Tibial artery (tissue), 4 donors: ENCODE measurements at places on chromosomes 7 and 10.

- peak; percentile 48 for DNase-seq
These were observed 98.3 kb downstream of the TMEM130 start for GRCh38 chr7:98771519-98771918.

GRCh38 chr7:46210467-46210866 is 289.4 kb upstream of the IGFBP3 start:
- DNase-seq, result no peak

- peak; percentile 32 for DNase-seq
These were observed at the start of gene JAKMIP3 for GRCh38 chr10:132065491-132066105. Gene JAKMIP3 (plus strand): TSS chr10:132065946. CDS start chr10:132104809, 38,863 bp downstream.

- DNase-seq, result no peak
These were observed 259.5 kb downstream of the GRID1 start for GRCh38 chr10:86107131-86107530.

DNA sequence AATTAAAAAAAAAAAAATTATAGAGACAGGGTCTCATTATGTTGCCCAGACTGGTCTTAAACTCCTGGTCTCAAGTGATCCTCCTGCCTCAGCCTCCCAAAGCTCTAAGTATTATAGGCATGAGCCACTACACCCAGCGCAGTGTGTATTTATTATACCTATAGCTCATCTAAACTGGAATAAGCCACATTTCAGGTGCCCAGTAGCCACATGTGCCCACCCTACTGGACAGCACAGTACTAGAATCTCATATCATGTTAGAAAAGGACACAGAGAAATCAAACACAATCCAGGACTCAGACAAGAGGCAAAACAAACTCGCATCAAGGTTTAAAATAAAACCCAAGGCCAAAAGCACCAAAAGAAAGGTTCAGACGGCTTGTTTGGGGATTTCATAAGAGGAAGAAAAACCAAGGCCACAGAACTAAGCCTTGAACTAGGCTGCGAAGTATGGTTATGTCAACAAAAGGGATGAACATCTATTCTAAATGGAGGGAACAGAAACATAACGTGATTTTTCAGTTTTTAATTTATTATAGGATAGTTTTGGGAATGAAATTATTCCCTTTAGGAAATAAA is 32.3 kb downstream of the SLC16A9 start:
- no peak for DNase-seq

DNA sequence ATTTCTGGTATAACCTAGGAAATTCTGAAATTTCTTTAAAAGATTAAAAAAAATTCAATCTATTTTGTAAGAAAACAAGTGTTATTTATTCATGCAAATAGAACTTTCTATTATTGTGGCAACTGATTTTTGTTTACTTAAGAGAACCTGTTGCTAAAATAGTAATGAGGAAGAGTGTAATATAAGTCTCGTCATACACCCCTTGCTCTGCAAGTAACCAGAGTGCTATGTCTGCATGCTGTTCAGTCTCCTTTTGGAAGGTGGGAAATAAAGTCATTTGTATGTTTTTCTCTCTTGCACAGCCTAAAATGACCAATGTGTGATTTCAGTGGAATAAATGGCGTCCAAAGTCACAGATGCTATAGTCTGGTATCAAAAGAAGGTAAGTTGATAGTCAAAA is 41.3 kb downstream of the PHTF2 start:
- DNase-seq, result no peak

GRCh38 chr10:89644967-89645741 is at the start of gene PANK1:
Gene PANK1 (minus strand): TSS chr10:89645242. CDS start chr10:89644891, 351 bp downstream.
- DNase-seq, result peak; percentile 85

- no peak for DNase-seq
These were observed 54.6 kb upstream of the PITRM1 start for GRCh38 chr10:3226960-3227744.

- DNase-seq, result no peak
These were observed 457.9 kb upstream of the TPK1 start for GRCh38 chr7:145293754-145294153.

GRCh38 chr7:30176463-30177109 is 41.8 kb downstream of the MTURN start:
- no peak for DNase-seq

- no peak for DNase-seq
These were observed 518.0 kb downstream of the REEP3 start for GRCh38 chr10:64039198-64039597.

- DNase-seq, result no peak
These were observed 595 bp upstream of the SUN1 start for GRCh38 chr7:831596-832166.

DNA sequence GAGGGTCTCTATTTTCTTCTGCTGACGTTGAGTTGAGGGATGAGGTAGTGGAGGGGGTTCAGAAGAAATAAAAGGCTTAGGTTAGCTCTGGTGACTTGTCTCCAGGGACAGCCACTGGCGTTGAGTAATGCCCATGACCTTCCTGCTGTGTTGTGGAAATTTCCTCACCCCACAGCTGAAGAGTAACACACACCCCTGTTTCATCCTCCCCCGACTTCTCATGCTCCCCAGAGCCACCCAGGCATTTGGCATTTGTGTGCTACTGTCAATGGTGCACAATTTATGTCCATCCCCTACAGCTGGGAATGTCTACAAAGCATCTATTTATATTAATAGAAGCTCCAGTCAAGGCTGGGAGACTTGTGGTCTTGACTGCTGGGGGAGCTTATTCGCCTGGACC is 4.7 kb upstream of the TMEM72 start:
- no peak for DNase-seq

GRCh38 chr7:30682212-30683083 is at the start of gene CRHR2:
Gene CRHR2 (minus strand): TSS chr7:30682456. CDS start chr7:30682280, 176 bp downstream.
- DNase-seq, result no peak

- DNase-seq, result no peak
These were observed 555.0 kb downstream of the PTPRN2 start for GRCh38 chr7:158032561-158033115.

DNA sequence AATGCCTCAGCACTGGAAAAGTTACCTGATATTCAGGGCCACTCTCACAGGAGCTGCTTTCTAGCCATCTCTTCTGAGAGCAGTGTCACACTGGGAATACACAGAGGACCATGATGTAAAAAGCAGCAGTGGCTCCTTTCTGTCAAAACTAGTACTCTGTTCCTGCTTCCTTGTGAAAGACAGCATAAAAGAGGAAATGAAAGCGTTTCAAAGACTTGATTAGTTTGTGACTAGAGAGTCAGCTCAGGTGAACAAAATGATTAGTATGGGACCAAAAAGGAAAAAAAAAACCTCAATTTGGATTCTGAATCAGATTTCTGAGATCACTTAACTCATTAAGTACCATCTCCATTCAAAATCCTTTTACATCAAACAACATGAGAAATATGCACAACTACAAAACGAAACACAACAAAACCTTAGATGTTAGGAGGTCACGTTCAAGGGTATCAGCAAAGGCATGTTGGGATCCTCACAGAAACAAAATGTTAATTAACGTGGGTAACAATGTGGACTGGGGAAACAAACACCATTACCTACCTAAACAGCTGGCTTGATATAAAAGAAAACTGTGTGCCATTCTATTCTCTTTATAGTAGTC is 103.7 kb downstream of the MACC1 start:
- DNase-seq, result no peak

GRCh38 chr10:51082857-51083256 is 8.6 kb downstream of the PRKG1 start:
- no peak for DNase-seq

DNA sequence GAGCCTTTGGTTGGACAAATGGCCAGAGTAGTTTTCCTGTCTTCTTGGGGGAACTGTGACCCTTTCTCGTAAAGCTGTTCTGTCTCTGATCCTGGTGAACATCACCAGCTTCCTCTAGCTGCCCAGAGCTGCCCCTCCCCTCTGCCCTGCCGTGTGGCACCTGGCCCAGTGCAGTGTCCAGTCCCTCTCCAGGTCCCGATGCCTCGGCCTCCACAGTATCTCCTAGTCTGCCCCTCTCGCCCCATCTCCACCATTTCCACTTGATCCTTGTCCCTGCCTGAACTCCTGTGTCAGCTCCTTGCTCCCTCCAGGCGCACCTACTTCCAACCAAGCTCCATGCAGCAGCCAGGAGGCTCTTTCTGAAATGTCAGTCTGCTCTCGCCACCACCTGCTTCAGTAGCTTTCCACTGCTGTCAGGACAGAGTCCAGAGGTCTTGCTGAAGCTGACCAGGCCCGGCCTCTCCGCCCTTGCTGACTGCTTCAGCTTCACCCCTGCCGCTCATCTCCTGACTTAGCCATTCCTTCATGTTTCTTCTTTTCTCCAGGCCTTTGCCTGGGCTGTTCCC is 133.6 kb downstream of the GRK5 start:
- DNase-seq, result no peak
